Brain microvascular endothelial cell (primary cell): ENCODE measurements at places on chromosomes 2 and 18.
A peak's percentile ranks its signal among the peaks of the same experiment; 100 is the strongest.

DNA sequence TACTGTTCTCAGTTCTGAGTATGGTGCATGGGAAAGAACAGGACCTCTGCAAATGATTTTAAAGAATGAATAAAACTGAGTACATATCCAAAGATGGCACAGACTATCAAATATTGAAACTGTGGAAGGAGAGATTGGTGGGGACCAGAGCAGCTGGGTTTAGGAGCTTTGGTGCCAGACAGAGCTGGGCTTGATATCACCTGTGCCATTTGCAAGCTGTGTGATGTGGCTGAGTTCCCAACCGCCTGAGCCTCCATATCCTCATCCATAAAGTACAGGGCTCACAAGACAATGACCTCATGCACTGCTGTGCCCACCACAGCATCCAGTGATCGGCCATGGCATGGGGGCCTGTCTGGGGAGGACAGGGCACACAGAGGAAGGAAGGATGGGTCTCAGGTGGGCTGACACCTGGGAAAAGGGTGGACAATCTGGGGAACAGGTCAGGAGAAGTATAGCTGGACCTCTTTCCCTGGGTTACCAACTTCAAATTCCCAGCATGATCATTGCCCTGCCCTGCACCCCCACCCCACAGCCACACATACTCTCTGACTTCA, 83.9 kb upstream of the RAB6C start:
- no peak for DNase-seq

DNA sequence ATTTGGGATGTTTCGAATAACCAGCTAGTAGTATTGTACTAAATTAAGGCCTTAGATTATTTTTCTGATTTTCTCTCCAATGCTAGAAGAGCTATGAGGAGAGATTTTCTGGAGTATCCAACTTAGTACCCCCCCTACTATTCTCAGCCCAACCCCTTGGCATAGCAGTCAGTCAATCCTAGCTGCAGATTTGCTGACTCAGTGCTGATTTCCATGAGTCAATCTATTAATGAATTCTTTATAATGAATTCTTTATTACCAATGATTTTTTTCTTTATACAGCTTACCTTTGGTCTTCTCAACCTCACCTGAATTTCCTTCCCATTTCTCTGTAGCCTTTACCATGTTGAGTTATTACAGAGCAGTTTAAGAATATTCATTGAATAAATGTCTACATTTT, 192.8 kb upstream of the ETAA1 start:
- DNase-seq: no peak

DNA sequence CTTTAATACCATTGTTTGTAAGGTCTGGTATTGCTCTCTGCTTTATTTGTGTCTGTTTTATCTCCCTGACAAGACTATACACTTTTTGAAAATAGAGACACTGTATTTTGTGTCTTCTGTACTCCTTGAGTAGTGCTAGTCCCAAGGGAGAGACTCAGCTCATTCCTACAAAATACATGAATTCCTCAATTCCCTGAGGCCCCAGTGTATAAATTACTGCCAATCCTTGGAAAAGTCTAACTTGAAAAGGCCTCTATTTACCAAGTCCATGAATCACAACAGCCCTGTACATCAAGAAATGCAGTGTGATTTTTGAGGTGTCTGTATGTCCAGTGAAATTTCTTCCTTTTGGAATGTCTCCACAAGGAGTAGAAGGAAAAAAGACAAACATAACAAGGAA, 34.9 kb upstream of the NEDD4L start:
- no peak for DNase-seq

DNA sequence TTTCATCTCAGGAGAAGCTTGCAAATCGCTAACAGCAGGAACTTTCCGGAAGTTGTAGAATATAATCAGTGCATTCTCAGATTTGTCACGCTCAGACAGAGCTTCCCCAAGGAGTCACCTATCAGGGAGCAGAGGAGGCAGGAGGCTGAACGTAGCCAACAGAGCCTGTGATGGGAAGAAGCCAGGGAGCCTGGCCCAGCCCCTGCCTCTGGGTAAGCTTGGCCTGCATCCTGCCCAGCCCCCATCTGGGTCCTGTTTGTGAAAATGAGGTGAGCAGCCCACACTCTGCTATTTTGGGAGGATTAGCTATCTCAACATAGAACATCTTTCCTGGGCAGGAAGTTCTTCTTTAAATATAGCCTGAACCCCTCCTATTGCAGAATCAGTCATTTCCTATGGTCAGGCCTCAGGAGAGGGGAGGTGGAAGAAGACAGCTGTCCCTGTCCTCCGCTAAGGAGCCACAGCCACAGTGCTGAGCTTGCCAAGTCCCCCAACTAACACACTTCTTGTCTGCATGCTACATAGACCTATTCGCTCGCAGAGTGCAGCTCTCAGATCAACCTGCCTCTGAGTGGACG, 19.2 kb upstream of the PKDCC start:
- no peak for DNase-seq

- DNase-seq: no peak
Measured at GRCh38 chr2:127662937-127663565, 12.3 kb downstream of the LIMS2 start.

DNA sequence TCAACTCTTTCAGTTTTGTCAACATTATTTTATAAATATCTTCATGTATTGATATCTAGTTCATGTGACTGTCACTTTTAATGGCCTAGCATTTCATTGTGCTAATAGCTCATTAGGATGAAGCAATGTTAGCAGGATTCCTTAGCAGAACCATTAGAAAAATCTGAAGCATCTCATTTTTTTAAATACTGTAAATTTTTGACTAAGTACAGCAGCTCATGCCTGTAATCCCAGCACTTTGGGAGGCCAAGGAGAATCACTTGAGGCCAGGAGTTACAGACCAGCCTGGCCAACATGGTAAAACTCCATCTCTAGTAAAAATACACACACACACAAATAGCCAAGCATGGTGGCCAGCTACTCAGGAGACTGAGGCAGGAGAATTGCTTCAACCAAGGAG, 15.6 kb upstream of the ANTXR1 start:
- no peak for DNase-seq

- DNase-seq: no peak
Measured at GRCh38 chr2:15720561-15721307, 129.1 kb downstream of the DDX1 start.

GRCh38 chr2:196315388-196316049, 144.1 kb upstream of the STK17B start:
- no peak for DNase-seq

DNA sequence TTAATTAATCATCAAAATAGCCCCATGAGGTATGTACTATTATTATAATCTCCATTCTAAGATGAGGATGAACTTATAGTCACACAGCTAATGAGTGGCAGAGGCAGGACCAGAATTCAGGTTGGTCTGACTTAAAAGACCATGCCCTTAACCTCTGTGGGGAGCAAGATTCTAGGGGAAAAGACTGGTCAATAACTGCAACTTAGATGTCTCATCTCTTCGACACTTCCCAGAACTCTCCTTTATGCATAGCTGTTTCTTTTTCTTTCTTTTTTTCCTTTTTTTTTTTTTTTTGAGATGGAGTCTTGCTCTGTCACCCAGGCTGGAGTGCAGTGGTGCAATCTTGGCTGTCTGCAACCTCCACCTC, 66.3 kb upstream of the RTN4 start:
- no peak for DNase-seq

GRCh38 chr2:83104202-83104601, 1354.9 kb downstream of the SUCLG1 start:
- DNase-seq: no peak

DNA sequence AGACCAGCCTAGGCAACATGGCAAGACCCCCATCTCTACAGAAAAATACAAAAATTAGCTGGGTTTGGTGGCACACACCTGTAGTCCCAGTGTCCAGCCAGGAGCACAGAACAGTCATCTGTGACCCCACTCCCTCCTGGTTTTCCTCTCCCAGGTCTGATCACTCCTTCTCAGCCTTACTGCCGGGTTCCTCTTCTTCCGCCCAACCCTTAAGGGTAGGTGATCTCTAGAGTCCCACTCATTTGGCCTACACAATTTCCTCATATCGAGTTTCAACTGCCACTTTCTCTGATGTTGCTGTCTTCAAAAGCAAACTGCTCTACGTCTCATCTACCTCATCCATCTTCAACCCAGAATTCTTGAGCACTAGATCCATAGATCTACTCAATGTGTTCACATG, 13.4 kb upstream of the MAT2A start:
- DNase-seq: no peak

GRCh38 chr2:67050622-67051021, 346.5 kb upstream of the ETAA1 start:
- DNase-seq: peak; percentile 18

- no peak for DNase-seq
Measured at GRCh38 chr2:172677363-172677762, 58.3 kb upstream of the RAPGEF4 start.

DNA sequence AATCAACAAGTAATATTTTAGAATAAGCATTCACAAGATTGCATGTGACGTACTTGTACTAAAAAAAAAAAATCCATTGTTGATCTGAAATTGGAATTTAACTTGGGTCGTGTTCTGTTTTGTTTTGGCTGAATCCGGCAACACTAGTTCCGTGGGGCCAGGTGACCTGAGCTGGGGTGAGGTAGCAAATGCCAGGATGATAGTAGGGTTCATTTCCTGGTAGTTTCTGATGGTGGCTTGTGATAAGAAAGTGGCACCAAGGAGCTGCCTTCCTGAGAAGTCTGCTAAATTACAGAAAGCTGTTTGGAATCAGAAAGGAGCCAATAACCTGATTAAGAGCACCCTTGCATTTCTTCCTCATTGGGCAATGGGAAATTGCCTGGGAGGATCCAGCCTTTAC, 126.4 kb upstream of the DLX2 start:
- DNase-seq: no peak

- no peak for DNase-seq
Measured at GRCh38 chr2:128197059-128197458, 106.1 kb downstream of the UGGT1 start.

GRCh38 chr18:47510831-47511230, 259.4 kb upstream of the SKOR2 start:
- DNase-seq: no peak

DNA sequence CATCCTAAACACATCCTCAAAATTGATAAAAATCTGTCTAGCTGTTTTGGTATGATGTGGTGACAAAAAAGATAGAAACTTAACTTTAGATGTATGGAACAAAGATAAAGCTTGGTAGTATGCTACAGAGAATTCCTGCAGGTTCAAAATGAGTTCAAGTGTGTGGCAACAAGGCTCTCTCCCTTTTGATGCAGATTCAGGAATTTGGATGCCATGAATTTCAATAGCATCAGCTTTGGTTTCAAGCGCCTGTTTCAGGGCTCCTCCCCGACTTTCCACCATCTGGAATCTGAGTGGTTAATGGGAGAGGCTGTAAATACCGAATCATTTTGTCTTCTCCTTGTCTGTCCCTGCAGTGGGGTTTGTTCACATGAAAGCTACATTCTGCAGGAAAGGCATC, 180.6 kb downstream of the MTX2 start:
- DNase-seq: no peak

DNA sequence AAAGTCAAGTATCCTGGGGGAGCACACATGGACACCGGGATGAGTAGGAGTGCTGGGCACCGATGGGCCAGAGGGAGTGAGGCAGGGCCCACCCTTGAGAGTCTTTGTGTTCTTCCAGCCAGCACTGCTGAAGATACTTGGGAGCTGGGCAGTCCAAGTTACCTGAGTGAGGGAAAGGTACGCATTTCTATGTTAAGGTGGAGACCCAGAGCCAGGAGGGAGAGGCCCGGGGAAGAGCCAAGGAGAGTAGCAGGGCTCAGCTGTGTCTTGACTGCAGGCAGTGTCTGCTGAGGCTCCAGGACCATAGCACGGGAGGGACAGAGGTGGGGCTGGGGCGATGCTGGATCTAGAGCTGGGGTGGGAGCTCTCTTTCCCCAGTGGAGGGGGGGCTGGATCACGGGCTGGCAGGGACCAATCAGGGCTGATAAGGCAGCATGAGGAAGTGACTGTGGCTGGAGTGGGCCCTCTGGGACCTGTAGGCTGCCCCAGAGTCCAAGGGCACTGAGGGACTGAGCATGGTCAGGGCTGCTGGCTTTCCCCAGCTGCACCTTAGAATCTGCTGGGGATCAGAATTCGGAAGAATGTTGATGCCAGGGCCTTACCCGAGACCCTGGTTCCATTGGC, 289.2 kb downstream of the PHLPP1 start:
- DNase-seq: no peak

DNA sequence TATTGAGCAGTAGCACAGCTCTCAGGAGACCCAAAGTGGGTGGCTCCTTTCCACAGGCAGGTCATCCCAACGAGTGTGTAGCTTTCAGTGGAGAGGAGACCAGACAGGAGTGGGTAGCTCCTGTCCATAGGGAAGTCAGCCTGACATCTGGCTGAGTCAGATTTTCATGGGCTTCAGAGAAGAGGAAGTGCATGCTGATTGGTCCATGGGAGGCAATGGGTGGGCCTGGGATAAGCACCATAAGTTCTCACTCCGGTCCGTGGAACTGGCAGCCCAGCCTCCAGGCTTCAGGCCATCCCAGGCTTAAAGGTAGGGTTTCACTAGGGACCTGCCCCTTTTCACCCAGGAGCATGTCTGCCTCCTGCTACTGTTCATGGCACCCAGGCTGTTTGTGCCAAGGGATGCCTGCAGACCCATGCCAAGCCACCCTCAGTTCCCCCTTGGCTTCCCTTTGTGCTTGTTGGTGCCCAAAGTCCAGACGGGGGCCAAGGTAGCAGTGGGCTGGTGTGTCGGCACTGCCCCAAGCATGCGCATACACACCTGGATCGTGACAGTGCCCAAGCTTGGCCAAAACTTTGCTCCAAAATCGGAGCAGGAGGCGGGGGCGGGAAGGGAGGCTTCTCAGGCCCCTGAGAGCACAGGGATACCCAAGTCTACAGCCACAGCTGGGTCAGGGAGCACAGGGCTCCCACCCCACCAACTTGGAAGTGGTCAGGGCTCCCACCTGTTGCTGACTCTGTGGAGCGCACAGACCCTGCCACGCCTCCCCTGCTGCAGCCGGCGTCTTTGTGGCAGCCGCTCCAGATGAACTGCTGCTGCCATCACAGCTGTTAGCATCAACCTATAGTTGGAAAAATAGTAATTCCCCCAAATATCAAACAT, 26.4 kb downstream of the MARCHF7 start:
- DNase-seq: no peak

- DNase-seq: no peak
Measured at GRCh38 chr18:35271656-35272055, 18.4 kb downstream of the ZSCAN30 start.

GRCh38 chr2:127675331-127676261, at the start of gene LIMS2:
Gene LIMS2, minus strand, starts transcription at chr2:127675530. Its CDS starts 506 bp downstream, at chr2:127675024.
- no peak for DNase-seq

DNA sequence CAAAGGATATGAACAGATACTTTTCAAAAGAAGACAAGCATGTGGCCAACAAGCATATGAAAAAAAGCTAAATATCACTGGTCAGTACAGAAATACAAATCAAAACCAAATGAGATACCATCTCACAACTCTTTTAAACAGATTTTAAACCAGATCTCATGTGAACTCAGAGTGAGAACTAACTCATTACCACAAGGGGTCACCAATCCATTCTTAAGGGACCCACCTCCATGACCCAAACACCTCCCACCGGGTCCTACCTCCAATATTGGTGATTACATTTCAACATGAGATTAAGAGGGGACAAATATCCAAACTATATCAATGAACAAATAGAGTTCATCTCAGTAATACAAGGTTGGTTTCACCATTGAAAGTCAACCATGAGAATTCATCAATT, 319.8 kb upstream of the GULP1 start:
- no peak for DNase-seq

GRCh38 chr18:57048859-57049258, 98.0 kb upstream of the BOD1L2 start:
- DNase-seq: no peak

- no peak for DNase-seq
Measured at GRCh38 chr2:138499684-138500083, 1.9 kb upstream of the SPOPL start.

- no peak for DNase-seq
Measured at GRCh38 chr2:14633061-14633460, 544 bp downstream of the LRATD1 start.

- no peak for DNase-seq
Measured at GRCh38 chr2:162114271-162114670, 37.8 kb downstream of the GCG start.
